ENCODE measurements at places on chromosomes 1 and 21. TPM values are rescaled to one million over a fixed set of nuclear protein-coding genes. Genes with fewer than 3 reads are reported as not detected.

GRCh38 chr21:44285138-44285992 lies at the start of gene AIRE:
Gene AIRE (plus strand): TSS chr21:44285876. CDS start chr21:44286007, 131 bp downstream.
- H3K27me3 ChIP-seq: peaks cover 7% of the 10 kb centered on the region
- no peak for DNase-seq
- H3K36me3 ChIP-seq: no peaks in the 10 kb centered on the region
- H3K4me3 ChIP-seq: no peak within 1 kb of the TSS
- H3K4me1 ChIP-seq: peaks cover 6% of the 10 kb centered on the region

DNA sequence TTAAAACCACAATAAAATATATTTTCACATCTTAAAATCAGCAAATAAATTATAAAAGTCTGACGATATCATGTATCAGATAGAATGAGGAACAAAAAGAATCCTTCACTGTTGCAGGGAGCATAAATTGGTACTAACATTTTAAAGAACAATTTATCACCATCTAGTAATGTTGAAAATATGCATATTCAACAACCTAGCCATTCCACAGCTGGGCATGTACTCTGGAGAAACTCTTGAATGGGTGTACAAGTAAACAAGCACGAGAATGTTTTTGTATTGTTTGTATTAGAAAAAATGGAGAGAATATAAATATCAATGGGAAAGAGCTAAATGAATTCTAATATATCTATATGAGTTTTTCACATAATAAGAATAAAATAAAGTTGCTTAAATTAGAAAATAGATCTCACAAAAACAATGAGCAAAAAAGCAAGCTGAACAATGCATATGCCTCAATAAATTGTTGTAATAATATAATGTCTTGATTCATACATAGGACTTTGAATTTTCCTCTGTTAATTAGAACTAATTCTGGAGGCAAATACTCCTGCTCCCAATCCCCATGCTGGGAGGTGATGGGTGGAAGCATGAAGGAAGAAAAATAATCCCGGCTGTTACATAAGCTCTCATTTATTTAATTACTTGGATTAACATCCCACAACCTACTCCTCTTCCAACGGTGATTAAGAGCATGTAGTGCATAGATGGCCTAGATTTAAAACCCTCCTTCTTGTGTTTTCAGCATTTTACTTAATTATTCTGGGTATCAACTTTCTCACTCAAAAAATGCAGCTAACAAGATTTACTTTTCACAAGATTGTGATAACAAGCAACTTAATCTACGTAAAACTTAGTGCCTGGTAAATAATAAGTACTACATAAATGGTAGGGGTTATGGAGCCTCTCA lies 5.5 kb upstream of the FMO2 start:
- no peaks in the 10 kb centered on the region for H3K36me3 ChIP-seq
- no peaks in the 10 kb centered on the region for H3K4me1 ChIP-seq
- H3K27me3 ChIP-seq: no peaks in the 10 kb centered on the region
- no peak overlapping the region for H3K27ac ChIP-seq
- DNase-seq: no peak
- no peak overlapping the region for H3K4me3 ChIP-seq

DNA sequence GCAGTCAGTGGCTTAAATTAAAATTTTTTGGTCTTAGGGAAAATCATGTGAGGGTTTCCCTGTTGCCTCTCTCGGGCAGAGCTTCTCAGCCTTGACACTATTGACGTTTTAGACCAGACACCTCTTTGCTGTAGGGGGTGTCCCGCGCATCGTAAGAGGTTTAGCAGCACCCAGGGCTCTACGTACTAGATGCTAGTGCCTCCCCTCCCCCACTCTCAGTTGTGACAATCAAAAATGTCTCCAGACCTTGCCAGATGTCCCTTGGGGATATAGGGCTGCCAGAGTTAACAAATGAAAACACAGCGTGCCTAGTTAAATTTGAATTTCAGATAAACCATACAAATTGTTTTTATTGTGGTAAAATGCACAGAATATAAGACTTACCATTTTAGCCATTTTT lies 293.3 kb downstream of the DISC1 start:
- H3K27ac ChIP-seq: no peak overlapping the region
- H3K27me3 ChIP-seq: no peaks in the 10 kb centered on the region
- H3K4me3 ChIP-seq: no peak overlapping the region
- no peaks in the 10 kb centered on the region for H3K36me3 ChIP-seq
- DNase-seq: no peak
- no peaks in the 10 kb centered on the region for H3K4me1 ChIP-seq

DNA sequence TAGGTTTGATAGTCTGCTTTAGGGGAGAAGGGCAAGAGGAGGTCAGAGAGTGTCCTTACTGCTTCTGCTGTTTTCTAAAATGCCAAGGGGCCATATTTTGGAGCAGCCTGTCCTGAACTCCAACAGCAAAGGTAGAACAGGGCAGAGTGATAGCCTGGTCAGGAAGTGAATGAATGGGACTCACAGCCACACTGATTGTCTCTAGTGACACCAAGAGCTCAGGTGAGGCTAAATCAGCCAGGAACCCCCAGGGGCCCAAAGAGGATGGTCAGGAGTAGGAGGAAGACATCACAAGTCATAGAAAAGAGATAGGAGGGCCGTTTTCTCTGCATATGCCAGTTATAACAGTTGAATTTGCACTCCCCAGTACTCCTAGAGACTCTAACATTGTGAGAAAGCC lies 97.4 kb upstream of the DUSP10 start:
- no peaks in the 10 kb centered on the region for H3K36me3 ChIP-seq
- H3K4me3 ChIP-seq: no peak overlapping the region
- H3K27ac ChIP-seq: no peak overlapping the region
- H3K4me1 ChIP-seq: peaks cover 10% of the 10 kb centered on the region
- DNase-seq: no peak

GRCh38 chr1:219498666-219499065 lies 114.2 kb downstream of the ZC3H11B start:
- H3K4me3 ChIP-seq: no peak overlapping the region
- H3K27ac ChIP-seq: no peak overlapping the region
- DNase-seq: peak; percentile 75
- no peaks in the 10 kb centered on the region for H3K4me1 ChIP-seq

GRCh38 chr1:111930356-111930755 lies 59.1 kb downstream of the KCND3 start:
- H3K4me3 ChIP-seq: no peak overlapping the region
- H3K27ac ChIP-seq: no peak overlapping the region
- H3K27me3 ChIP-seq: no peaks in the 10 kb centered on the region
- no peak for DNase-seq
- H3K36me3 ChIP-seq: no peaks in the 10 kb centered on the region

GRCh38 chr1:71783071-71783470 lies 499.3 kb downstream of the NEGR1 start:
- H3K4me1 ChIP-seq: no peaks in the 10 kb centered on the region
- H3K27me3 ChIP-seq: no peaks in the 10 kb centered on the region
- no peak overlapping the region for H3K4me3 ChIP-seq
- no peaks in the 10 kb centered on the region for H3K36me3 ChIP-seq
- H3K27ac ChIP-seq: no peak overlapping the region

- H3K4me3 ChIP-seq: no peak overlapping the region
- no peak overlapping the region for H3K27ac ChIP-seq
- no peaks in the 10 kb centered on the region for H3K36me3 ChIP-seq
- H3K27me3 ChIP-seq: no peaks in the 10 kb centered on the region
- no peak for DNase-seq
These were observed 200.6 kb downstream of the ADGRL2 start for GRCh38 chr1:82001345-82001744.

GRCh38 chr1:99481391-99481996 lies 164.4 kb upstream of the PALMD start:
- no peak overlapping the region for H3K27ac ChIP-seq
- H3K36me3 ChIP-seq: no peaks in the 10 kb centered on the region
- no peak overlapping the region for H3K4me3 ChIP-seq
- H3K4me1 ChIP-seq: no peaks in the 10 kb centered on the region
- no peaks in the 10 kb centered on the region for H3K27me3 ChIP-seq

DNA sequence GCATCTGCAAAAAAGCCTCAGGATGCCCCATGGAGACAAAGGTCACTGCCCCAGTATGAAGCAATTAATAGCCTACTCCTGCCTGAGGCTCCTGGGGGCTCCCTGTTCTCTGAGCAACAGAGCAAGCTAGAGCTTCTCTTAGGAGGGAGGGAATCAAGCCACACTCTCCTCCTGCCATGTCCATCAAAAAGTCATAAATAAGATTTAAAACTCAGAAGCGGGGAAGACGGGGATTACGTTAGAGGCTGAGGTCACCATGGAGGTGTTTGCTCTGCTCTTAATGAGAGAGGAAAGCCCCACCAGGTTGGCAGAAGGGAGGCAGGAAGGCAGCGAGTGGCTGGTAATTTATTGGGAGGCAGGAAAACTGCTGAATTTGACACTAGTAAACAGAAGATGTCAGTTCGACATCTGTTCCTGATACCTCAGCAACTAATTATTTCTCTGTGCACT lies 98.4 kb upstream of the TNR start:
- H3K4me1 ChIP-seq: no peaks in the 10 kb centered on the region
- H3K27ac ChIP-seq: no peak overlapping the region
- no peaks in the 10 kb centered on the region for H3K36me3 ChIP-seq
- H3K27me3 ChIP-seq: no peaks in the 10 kb centered on the region
- no peak for DNase-seq

DNA sequence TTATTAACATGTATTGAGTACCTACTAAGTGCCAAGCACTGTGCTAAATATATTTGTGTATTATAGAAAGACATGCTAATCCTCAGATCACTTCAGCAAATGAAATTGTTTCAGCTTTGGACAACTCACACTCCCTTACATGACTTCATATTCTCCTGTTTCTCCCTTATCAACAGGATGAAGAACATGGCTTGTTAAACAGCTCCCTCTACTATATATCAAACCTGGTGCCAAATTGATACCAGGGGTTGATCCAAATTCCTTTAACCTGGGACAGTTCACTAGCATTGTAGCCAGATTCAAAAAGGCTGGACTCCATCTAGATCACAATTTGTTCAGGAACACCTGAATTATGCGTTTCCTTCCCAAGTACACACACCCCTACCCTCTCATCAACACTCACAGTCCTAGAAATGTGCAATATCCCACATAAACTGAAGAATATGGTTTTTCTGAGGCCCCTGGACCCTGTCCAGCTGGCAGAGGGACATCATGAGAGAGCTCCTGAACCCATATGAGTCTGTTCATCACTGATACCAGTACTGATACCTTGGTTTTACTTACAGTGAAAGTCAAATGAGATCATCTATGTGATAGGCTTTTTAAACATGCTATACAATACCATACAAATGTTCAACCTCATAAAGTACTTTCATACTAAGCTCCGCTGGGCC lies 47.0 kb upstream of the PALMD start:
- H3K4me3 ChIP-seq: no peak overlapping the region
- no peak overlapping the region for H3K27ac ChIP-seq
- no peak for DNase-seq
- no peaks in the 10 kb centered on the region for H3K4me1 ChIP-seq
- H3K36me3 ChIP-seq: no peaks in the 10 kb centered on the region

GRCh38 chr1:159958719-159959380 lies 4.8 kb upstream of the SLAMF9 start:
- no peak overlapping the region for H3K4me3 ChIP-seq
- no peaks in the 10 kb centered on the region for H3K27me3 ChIP-seq
- H3K36me3 ChIP-seq: no peaks in the 10 kb centered on the region
- no peaks in the 10 kb centered on the region for H3K4me1 ChIP-seq

KCNN3 gene
- 1.9 TPM for total RNA-seq
